Erythroblast (primary cell): ENCODE measurements at places on chromosomes 1 and 21.

- no peak for DNase-seq
Measured at GRCh38 chr1:162688521-162688920, 56.3 kb downstream of the DDR2 start.

GRCh38 chr1:14857436-14858195 is 259.1 kb downstream of the KAZN start:
- no peak for DNase-seq

DNA sequence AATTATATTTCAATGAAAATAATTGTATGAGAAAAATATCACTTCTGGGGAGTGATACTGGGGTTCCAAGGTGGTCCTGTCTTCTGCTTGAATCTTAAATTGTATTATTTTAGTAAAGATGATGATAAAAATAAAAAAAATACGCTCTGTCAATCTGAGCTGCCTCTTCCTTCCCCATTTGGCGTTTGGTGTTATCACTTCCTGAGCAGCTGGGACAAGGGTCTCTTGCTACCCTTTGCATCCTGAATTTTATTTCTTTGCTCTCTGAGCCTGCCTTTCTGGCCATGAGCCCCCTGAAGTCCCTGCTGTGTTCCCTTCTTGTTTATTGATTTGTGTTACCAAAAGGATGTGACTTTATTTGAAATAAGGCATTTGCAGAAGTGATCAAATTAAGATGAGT is 111.0 kb downstream of the KCNJ6 start:
- DNase-seq: no peak

GRCh38 chr1:193631306-193631705 is 444.9 kb upstream of the B3GALT2 start:
- no peak for DNase-seq

GRCh38 chr1:61496501-61496900 is 228.4 kb downstream of the TM2D1 start:
- DNase-seq: no peak

DNA sequence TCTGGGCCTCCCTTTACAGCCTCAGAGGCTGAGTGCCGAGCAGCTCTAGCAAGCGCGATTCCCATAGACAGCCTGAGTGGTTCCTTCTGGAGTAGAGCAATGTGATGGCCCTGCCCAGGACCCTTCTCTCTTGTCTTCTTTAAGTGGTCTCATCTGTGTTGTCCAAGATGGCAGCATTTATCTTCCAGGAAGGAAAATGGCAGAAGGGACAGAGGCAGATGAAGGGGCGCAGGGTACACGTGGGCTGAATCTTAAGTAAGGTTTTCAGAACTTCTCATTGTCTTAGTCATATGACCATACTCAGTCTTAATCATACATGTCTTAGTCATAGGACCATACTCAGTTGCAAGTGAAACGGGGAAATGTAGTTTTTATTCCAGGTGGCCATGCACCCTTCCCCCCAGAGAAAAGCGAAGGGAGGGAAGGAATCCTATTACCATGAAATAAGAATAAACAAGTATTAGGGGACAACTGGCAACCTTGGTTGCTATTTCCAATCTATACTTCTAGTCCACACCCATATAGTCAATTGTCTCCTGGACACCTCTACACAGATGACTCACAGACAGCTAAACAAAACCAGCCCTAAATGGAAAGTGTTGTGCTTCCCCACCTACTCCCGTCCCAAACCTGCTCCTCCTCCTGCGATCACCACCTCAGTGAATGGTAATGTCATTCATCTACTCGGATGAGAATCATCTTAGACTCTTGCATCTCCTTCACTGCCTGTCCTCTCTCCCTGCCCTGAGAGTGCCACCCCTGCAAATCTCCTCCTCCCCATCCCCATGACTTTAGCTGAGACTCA is 13.3 kb downstream of the OVAAL start:
- DNase-seq: no peak

GRCh38 chr1:244027491-244028145 is 23.5 kb upstream of the ZBTB18 start:
- DNase-seq: no peak
